Kidney epithelial cell (primary cell): ENCODE measurements at places on chromosomes 11 and 22.

GRCh38 chr22:28034760-28035401, 115.8 kb upstream of the PITPNB start:
- no peak for DNase-seq

GRCh38 chr11:3227568-3228444, 4.4 kb downstream of the MRGPRE start:
- no peak for DNase-seq

DNA sequence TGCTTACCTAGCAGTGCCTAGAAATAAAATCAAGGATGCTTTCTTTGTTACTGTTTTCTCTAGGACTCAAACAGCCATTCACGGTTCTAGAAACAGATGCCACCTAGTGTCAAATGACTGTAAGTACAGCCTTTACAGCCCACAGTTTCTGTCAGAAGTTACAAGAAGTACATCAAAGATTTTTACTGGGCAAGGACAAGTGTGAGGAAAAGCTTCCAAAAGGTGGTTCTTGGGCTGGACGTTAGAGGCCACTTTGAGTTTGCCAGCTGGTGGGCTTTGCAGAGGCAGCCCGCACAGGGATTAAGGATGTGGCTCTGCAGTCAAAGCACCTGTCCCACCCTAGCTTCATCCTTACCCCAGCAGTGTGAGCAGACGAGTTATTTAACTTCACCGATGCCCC, 6.9 kb downstream of the KMT5B start:
- DNase-seq = peak; percentile 32

- no peak for DNase-seq
Measured at GRCh38 chr11:58060939-58061672, 30.4 kb downstream of the OR6Q1 start.

DNA sequence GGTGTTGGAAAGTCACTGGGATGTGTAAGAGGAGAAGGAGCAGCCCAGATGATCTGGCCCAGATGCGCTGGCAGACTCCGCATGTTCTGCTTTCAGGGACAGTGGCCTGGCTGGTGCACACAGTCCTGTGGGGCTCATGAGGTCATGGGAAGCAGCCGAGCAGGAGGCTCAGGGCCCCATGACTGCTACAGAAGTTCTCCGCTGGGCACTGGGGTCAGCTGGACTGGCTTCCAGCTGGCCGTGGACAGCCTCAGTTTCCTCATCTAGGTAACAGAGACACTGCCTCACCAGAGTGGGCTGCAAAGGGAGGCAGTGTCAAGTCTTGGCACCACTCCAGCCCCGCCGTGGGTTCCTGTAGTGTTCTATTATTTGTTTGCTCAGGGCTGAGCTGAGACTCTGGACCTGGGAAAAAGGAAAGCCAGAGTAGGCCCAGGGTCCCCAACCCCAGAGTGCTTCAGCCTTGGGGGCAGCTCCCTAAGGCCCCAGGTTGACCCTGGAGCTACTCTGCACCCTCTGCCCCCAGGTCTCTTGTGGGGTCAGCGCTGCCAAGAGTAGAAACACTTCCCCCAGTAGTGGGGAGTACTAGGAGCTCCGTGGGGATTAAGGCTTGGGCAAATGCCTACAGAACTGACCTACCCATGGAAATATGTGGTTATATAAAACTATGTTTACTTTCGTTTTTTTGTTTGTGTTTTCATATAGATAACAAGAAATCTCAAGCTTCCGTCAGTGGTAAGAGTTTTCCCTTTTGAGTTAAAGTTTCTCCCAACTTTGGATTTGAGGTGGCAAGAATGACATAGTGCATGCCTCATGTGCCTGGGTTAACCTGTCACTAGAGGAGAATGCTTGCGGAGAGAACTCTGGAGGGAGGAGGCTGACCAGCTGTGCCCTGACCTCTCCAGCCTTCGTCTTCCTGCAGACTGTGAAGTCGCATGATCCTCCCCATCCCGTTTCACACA, 45.3 kb downstream of the MED15 start:
- DNase-seq = no peak

- no peak for DNase-seq
Measured at GRCh38 chr11:48000432-48000831, 20.1 kb downstream of the PTPRJ start.

- no peak for DNase-seq
Measured at GRCh38 chr11:126495281-126496220, 140.1 kb downstream of the ST3GAL4 start.

- DNase-seq = no peak
Measured at GRCh38 chr11:77375107-77375506, 73.6 kb upstream of the GDPD4 start.

DNA sequence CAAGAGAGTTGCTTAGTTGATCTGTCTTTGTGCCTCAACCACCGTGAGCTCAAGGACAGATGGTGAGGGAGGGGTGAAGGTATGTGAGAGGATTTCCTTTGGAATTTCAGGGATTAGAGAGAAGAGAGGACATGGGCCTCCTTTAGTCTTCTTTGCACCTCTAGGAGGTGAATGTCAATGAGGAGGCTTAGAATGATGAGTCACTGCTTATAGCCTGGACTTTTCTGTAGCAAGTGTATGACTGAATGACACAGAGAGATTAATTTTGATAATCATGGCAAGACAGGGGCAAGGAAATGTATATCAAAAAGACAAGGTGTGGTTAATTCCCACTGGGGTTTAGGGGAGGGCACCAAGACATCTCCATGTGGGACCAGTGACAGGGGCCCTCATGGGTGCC, 947.3 kb upstream of the TENM4 start:
- DNase-seq = no peak

DNA sequence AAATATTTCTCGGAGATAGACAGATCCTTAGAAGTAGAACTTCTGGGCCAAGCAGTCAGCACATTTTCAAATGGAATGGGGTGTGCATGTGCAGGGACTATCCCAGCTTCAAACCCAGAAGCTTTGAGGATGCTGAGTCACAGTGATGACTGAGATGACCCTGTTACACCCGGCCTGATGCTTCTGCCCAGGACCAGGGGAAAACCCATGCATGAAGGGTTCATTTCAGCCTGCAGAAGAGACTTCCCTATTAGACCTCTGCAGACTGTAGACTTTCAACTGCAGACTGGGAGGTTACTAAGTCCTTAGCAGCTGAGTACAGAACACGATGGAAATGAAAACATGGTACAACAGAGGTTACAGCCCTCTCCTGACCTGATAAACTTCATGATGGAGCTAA, 3.6 kb upstream of the OR2AT4 start:
- peak; percentile 41 for DNase-seq

GRCh38 chr11:82004537-82005213, 729.0 kb downstream of the FAM181B start:
- DNase-seq = no peak

- DNase-seq = no peak
Measured at GRCh38 chr11:61924064-61924455, 6.7 kb upstream of the RAB3IL1 start.

DNA sequence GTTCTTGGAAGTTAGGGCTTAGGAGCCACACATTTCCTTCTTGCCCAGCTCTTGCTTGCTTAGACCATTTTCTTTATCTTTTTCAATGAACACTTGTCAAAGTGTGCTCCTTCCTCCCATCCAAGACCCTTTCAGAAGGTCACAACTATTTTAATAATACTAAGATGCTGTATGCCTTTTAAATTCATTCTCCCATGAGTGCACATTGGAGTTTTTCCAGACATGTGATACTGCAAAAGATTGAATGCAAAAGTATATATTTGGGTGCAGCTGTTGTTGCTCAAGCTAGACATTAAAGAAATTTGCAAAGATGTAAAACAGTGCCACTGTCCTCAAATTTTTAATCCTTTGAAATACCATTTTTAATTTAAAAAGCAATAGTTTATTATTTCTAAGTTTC, 69.3 kb upstream of the TNRC6B start:
- no peak for DNase-seq

DNA sequence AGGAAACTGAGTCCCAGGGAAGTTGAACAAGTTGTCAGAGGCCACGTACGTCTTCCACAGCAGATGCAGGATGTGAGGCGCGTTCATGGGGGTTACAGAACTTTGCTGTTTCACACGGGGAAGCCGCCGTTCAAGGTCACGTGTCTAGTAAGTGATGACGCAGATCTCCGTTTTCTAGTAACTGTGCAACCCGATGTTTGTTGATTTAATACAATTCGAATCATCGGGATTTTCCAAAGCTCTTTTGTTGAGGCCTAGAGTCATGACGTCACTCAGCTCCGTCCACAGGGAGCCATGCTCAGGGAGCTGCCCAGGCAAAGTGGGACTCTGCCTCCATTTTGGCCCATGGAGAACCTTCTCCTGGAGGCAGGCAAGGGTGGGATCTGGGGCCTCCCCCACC, 1121.8 kb downstream of the TBC1D22A start:
- no peak for DNase-seq

GRCh38 chr11:9594267-9595046, 21.0 kb downstream of the WEE1 start:
- DNase-seq = no peak

DNA sequence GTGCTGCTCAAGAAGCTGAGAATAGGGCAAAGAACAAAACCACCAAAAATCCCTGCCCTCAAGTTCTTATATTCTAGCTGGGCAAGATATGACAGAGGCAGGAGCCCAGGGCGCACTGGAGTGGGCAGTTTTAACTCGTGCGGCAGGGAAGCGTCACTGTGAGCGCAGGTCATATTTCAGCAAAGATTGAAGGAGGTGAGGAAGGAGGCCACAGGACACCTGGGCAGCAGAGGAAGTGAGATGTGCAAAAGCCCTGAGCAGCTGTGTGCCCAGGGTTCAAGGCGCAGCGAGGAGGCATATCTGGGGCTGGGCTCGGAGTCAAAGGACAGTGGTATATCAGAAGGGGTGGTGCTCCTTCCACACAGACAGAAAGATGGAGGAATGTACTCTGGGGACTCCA, 13.5 kb downstream of the KCNC1 start:
- DNase-seq = no peak

GRCh38 chr11:56457076-56457475, 16.1 kb downstream of the OR5M3 start:
- no peak for DNase-seq

DNA sequence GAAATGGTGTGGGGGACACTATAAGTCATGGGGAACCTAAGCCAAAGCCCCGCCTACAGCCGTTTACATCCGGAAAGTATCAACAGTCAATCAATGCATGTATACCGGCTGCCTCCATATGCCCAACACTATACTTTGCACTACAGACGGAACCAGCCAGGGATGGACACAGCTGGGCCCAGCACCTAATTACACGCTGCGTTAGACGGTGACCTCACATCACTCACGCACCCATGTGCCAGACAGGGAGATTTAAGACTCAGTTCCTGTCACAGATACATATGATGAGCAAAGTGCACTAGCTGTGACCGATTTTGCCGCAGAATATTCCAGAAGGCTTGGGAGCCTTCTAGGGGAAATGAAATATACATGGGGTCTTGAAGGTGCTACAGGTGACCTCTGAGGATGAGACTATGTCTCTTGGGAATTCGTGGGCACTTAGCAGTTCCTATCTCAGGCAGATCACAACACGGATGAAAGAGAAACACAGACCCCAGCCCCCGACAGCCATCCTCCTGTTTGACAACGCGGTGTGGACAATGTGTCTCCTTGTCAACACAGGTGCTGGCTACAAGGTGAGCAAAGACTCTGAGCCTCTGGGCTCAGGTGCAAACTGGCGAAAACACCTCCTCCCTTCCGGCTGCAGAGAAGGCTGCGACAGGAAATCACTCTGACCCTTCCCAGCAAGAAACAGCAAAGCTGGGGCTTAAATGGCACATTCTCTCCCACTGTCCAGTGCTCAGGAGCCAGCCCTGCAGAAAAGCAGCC, 8.0 kb downstream of the AHNAK start:
- no peak for DNase-seq

DNA sequence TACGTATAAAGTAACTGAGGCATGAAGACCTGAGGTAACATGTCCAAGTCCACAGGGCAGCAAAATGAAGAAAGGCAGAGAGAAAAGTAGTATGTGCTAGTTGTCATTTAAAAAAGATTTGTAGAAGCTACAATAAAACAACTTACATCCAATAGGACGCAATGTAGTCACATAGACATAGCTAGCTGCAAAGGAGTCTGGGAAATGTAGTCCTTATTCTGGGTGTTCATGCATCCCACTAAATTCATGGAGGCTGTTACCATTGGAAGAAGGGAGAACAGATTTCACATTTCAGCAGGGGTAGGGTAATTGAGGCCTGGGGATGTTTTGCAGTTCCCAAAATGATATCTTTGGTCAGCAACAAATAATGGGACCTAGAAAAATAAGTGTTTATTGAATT, 571.4 kb downstream of the MIAT start:
- DNase-seq = no peak

GRCh38 chr11:76598426-76598839, 72.1 kb downstream of the LRRC32 start:
- no peak for DNase-seq

DNA sequence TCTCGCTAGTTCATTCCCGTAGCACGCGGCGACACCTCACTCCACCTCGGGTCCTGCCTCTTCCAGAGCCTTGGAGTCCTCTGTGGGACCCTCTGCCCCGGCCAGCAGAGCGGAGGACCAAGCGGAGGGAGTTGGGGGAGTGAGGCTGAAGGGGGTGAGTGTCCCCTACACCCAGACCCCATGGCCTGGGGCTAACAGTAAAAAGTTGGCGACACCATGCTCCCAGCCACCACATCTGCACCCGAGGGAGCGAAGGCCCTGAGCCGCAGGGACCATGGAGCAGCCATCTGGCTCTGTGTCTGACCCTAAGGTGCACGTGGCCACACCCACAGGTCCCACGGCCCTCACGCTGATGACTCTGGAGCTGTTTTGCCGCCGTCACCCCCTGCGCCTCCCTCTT, 293.8 kb downstream of the BRD1 start:
- DNase-seq = no peak

GRCh38 chr11:31808721-31809540, 2.2 kb downstream of the PAX6 start:
- DNase-seq = no peak

DNA sequence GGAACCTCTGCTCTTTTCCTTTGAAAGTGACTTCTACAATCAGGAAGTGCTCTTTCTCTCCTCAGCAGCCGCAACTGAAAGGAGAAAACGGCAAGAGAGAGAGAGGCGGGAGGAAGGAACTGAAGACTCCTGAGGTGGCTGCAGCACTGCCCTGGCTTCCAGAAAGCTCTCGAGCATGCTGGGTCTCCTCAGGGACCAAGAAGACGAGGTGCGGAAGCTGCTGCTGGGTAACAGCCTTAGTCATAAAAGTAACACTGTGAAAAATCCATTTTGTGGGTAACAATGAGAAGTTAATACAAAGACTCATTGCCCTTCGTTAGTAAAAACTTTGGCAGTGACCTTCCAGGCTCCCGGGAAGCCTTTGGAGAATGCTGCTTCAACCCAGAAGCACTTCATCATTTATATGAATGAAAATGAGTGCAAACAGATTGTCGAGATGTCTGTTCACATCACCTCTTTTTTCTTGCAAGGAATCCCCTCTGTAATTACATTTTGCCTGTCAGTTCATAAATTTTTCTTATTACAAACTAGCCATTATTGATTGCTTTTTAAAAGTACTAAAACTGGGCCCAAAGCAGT, 473.4 kb downstream of the SOX6 start:
- no peak for DNase-seq
